ENCODE measurements at places on chromosomes 7 and 10.

DNA sequence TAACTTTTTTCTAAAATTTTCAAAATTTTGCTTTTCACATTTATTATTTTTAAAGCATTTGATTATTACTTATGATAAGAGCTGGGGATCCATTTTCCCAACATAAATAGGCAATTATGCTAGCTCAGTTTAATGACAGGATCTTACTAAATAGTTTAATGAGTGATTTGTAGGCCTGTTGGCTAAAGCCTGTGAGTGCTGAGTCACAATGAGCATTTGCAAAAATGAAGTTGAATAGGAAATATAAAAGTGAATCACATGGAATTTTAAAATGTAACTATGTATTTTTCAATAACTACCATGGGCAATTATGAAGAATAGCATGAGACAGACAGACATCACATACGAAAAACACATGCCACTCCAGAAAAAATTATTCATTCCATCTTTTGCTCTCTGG lies 45.1 kb upstream of the ZPBP start:
- DNase-seq = no peak

- DNase-seq = no peak
Measured at GRCh38 chr10:46239247-46239646, 47.5 kb upstream of the ANTXRL start.

- DNase-seq = no peak
Measured at GRCh38 chr7:30142710-30143109, 7.9 kb downstream of the MTURN start.

DNA sequence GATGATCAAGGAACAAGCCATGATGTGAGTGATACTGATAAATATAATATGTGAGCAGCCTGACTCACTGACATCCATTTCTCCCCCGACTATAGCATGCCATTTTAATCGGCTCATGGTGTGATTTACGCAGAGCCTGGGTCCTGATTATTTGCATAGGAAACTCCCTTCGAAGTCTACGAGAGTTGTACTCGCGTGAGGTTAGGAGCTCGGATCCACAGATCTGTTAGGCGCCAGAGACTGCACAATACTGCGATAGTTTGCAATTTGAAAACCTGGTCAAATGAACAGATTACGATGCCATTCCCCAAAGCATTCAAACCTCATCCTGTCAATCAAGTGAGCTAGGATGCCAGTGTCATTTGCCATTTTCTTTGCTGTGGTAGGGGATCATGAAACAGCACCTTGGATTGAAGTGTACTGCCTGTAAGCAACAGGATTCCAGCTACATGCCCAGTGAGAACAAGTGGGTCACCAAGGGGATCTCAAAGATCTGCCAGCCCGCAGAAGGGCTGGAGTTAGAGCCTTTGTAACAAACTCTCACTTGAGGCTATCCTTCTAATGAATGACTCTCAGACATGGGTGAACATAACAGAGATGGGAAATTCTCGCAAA lies 158.3 kb downstream of the FRMD4A start:
- no peak for DNase-seq

GRCh38 chr10:51090190-51090589 lies 15.9 kb downstream of the PRKG1 start:
- DNase-seq = no peak

DNA sequence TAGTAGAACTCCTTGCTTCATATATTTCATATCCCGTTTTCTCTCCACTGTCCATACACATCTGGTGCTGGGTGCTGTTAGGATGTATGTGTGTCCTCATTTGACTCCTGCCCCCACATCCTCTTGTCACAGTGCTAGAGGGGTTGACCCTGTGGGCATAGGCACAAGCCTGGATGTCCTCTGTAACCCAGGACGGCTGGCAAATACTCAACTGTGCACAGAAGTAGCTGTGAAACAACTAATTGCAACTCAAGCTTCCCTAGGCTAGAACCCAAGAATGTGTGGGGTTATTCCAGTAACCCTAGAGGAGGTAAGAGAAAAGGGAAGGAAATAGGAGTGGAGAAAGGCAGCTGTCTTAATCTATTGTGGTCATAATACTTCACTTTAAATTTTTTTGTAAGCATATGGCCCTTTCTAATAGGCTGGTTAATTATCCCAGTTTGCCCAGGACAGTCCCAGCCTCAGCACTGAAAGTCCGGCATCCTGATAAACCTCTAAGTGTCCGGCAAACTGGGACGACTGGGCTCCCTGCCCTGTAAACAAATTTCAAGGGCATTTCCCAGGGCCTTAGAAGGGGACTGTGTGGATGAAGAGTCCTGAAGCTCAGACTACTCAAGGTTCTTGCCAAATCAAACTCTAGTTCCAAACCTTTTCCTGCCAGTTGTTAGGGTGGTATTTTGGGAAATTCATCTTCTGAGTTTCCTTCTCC lies 283.2 kb upstream of the CELF2 start:
- DNase-seq = no peak

DNA sequence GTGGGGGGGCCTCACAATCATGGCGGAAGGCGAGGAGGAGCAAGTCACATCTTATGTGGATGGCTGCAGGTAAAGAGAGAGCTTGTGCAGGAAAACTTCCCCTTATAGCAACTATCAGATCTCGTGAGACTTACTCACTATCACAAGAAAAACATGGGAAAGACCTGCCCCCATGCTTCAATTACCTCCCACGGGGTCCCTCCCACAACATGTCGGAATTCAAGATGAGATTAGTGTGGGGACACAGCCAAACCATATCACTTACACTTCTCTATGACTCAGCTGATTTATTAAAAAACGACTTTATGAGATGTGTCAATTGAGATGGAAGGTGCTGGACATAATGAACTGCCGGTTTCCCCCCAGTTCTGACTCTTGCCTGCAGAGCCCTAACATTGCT lies 23.8 kb upstream of the CHN2 start:
- no peak for DNase-seq

GRCh38 chr7:42991913-42992591 lies 59.9 kb downstream of the MRPL32 start:
- no peak for DNase-seq

Data from stimulated activated CD8-positive, alpha-beta memory T cell treated with anti-CD3 and anti-CD28 coated beads, Interleukin-4, amount 100 ng/mL, for 24 hours (primary cell).